ENCODE measurements at places on chromosomes 3 and 15.

DNA sequence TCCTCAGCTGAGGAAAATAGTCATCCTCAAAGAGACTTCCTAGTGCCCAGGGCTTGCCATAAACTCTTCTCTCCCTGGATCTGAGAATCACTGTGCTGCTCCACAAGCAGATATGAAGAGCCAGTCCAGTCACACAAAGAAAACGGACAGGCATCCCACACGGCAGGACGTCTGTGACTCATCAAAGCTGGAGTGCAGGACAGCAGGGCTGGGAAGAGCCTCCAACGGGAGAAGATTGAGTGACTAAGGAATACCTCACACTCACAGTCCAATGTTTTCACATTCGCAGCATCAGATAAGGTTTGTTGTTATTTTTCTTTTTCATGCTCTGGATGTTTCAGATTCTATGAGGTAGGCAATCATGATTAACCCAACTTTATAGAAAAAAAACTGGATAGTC lies 57.8 kb downstream of the NEK10 start:
- DNase-seq: no peak

- no peak for DNase-seq
These were observed 50.0 kb upstream of the ADPGK start for GRCh38 chr15:72833561-72833960.

DNA sequence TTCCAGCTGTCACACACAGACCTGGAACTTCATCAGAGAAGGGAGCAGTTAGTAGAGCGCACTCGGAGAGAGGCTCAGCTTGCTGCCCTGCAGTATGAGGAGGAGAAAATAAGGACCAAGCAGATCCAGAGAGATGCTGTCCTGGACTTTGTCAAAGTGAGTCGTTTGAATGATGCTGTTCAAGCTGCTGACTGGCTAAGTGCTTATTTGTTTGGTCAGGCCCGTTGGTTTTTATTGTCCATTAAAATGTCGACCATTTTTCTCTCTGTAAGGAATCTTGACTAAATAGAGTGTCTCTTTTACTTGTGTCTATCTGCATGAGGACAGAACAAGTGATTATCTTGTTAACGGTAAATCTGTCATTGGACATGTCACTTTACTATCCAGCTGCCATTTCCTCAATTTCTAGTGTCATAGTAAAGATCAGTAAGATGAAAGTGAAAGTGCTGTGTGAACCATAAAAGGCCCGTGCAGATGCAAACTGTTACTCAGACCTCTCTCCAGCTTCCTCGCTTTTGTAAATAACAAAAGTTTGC lies 56.9 kb downstream of the LRCH3 start:
- DNase-seq: no peak

- no peak for DNase-seq
These were observed 60.7 kb downstream of the TBC1D2B start for GRCh38 chr15:78016860-78017259.

GRCh38 chr15:90463381-90463780 lies 66.3 kb upstream of the CRTC3 start:
- no peak for DNase-seq

- DNase-seq: no peak
These were observed 478.7 kb downstream of the CNTN3 start for GRCh38 chr3:74135808-74136207.

GRCh38 chr3:132241776-132242514 lies 75.3 kb upstream of the ACP3 start:
- no peak for DNase-seq

- no peak for DNase-seq
These were observed 7.2 kb downstream of the UROC1 start for GRCh38 chr3:126510308-126510910.
